ENCODE measurements at places on chromosomes 16 and 17. TPM values are rescaled to one million over a fixed set of nuclear protein-coding genes. Genes with fewer than 3 reads are reported as not detected.

The ESRP2 gene
- total RNA-seq, result 111 TPM

The FOXC2 gene
- 0.23 TPM for total RNA-seq

The CA4 gene
- 1.3 TPM for total RNA-seq

The ST3GAL2 gene
- total RNA-seq, result 2.9 TPM

- DNase-seq, result no peak
Measured at GRCh38 chr17:53627511-53627910, 195.2 kb upstream of the KIF2B start.

DNA sequence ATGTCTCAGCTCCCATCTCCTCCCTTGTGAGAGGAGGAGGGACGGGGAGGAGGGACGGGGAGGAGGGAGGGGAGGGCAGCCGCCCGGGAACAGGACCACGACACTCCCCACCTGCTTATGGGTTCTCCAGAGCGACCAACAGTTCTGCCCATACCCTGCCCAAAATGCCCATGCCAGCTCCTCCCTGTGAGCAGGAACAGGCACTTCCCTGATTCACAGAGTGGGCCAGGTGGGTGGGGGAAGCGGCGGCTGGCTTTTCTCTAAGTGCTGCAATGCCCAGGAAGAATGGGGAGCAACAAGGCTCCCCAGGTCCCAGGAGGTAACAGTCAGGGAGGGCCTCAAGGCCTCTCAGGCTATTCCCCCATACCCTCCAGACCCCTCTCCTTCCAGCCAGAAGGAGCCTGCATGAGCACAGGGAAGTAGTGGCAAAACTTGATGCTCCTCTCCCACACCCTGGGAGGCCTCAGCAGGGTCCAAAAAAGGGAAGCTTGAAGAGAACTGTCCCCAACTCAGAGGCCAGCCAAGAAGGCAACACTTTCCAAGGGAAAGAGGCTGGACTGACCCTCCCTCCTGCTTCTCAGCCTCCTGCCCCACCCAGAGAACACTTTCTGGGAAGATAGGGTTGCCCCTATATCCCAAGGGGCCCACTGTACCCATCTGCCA is 53.8 kb downstream of the MYO18A start:
- no peak for DNase-seq

- DNase-seq, result no peak
Measured at GRCh38 chr17:2034157-2034556, 4.2 kb downstream of the DPH1 start.

DNA sequence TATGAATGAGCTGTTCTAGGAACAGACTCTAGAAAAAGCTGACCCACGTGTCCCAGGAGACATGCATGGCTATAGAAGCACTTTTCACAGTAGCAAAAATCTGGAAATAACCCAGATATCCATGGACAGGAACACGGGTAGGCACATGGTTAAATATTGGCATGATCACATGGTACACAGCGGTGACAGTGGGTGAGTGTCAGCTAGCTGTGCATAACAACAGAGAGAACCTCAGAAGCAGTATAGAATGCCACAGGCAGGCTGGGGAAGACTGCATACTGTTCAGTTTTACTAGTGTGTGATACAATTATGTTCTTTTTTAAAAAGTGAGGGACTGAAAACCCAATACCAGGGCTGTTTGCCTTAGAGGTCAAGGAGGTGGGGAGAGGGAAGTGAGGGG is 31.4 kb downstream of the EPN2 start:
- DNase-seq, result no peak

- no peak for DNase-seq
Measured at GRCh38 chr16:71504901-71505300, 15.8 kb upstream of the ZNF19 start.

DNA sequence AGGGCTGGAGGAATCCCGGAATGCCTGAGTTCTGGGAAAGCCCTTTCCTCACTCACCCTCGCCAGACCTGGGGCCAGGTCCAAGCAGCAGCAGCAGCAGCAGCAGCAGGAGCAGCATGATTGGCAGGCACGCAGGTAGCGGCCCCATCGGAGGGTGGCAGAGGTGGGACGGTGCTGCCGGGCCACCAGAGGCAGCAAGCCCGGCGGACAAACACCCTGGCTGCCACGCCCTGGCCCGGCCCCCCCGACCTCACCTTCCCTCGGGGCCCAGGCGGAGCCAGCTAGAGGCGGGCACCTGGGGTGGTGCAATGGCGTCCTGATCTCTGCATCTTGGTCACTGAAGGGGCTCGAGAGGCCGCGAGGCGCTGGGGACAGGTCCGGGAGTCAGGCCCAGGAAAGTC is 122.4 kb downstream of the LAT start:
- DNase-seq, result no peak

- no peak for DNase-seq
Measured at GRCh38 chr16:728131-728889, 1.4 kb downstream of the HAGHL start.

- DNase-seq, result no peak
Measured at GRCh38 chr17:44307387-44308186, 814 bp upstream of the RUNDC3A start.

DNA sequence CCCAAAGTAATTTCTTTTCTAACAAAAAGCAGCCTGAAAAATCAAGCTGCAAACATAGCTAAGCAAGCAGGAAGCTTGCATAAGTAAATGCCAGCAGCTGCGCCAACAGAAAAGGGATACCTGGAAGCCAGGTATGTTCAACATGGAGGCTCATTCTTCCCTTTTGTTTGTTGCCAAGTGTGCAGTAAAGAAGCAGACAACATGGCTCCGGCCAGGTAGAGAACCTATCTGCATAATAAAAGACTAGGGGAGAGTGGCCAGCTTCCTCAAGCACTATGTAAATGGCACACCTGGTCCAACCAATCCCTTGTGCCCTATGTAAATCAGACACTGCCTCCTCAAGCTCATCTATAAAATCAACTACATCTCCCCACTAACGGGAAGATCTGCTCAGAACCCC is 1407.0 kb downstream of the CDH11 start:
- DNase-seq, result no peak

DNA sequence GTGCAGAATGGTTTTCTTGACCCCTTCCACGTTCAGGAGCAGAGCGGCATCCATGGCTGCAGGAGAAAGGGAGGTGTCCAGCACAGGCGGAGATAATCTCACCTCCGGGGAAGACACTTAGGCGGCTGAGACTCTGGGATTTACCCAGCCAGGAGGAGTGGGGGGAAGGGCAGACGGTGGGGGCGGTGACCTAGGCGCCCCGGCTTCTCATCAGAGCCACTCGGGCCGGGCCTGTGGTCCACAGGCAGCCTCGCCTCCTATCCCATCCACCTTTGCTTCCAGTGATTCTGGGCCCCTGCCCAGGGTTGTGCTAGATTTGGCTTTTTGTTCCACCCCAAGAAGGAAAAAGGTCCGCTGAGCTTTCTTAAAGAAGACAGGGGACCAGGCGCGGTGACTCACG is at the start of gene AIPL1:
AIPL1 (minus strand) TSS at position 71 of the 400 bp plus-strand sequence; CDS start at position 54, 17 bp downstream.
- DNase-seq, result no peak

All from esophagus squamous epithelium (tissue), 5 donors.